ENCODE measurements at places on chromosomes 6 and 20.

GRCh38 chr20:13799040-13799439, 14.2 kb downstream of the NDUFAF5 start:
- DNase-seq = no peak

GRCh38 chr6:33885132-33886057, 81.6 kb upstream of the MLN start:
- DNase-seq = no peak

DNA sequence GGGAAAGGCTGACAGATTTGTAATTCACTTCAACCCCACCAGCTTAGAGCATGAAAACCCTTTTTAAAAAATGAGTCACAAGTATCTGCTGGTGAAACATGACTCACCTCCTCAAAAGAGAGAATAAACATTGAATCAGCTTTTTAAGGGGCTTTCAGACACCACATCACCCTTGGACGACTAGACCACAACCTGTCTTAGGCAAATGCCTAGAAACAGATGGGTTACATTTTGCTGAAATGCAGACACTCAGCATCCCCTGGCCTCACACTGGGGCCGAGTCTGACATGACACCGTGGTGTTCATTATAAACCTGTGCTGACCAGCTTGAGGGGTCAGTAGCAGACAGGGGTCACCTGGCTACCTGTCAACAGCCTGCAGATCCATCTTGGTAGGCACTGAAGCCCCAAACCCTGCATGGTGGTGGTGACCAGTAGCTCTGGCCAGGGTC, 175.3 kb upstream of the CST7 start:
- DNase-seq = peak; percentile 56

GRCh38 chr20:48999890-49000870, 45.9 kb upstream of the CSE1L start:
- DNase-seq = no peak

DNA sequence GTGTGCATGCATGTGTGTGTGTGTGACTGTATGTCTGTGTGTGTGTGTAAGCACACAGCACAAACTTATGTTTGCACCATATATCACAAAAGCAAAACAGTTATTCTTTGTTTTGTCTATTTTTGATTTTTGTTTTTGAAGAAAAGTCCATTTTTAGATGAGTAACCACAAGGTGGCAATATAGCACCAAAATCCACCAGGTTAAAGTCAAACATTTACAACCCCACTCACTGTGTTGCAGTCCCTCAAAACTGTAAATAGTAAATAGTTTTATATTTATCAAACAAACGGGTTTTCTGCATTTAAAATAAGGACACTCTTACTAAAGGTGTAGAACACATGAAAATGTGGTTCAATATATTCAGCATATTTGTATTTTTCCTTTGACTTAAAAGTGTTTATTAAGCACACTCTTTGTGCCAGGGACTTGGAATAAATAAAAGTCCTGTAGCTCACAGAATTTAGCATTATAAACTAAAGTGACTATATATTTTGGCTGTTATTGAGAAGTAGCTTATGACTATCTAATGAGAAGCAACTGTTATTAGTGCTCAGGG, 118.5 kb downstream of the GFRAL start:
- DNase-seq = no peak

- no peak for DNase-seq
Observed at GRCh38 chr6:12605888-12606345, 110.7 kb upstream of the PHACTR1 start.

GRCh38 chr6:17281100-17281496, at the start of gene RBM24:
TSS of gene RBM24 (plus strand) at chr6:17281361. CDS start at chr6:17281582, 221 bp downstream.
- DNase-seq = no peak

DNA sequence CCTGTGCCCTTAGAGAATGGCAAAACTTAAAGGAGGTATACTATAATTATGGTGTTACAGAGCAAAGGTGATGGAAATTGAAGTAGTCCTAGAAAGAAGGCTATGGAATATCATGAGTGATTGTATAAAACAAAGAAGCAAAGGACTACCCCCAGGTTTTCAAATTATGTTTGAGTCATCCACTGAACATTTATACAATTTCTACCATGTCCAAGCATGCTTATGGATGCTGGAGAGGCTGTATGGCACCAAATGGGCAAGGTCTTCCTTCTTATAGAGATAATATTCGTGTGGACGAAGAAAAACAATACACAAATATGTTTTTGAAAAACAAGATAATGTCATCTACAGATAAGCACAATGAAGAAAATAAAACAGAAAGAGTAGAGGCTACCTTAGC, 177.5 kb downstream of the KHDC1L start:
- DNase-seq = no peak

GRCh38 chr6:19851241-19852089, 14.3 kb downstream of the ID4 start:
- DNase-seq = no peak

DNA sequence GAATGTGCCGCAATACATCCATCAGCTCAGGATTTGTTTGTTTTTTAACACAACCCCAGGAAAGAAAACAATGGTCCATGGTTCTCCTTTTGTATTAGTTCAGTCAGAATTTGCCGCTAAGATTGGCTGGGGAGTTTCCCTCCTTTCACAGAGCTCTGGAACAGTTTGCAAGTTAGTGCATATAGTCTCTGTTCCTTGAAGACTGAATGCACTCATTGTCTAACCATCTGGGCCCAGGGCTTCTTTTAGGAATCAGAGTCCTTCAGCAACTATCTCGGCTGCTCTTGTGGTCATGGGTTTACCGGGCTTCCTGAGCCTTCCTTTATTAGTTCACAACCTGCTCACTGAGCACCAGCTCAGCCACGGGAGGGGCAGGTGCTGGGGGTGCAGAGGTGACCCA, 121.3 kb downstream of the SLC23A2 start:
- no peak for DNase-seq

DNA sequence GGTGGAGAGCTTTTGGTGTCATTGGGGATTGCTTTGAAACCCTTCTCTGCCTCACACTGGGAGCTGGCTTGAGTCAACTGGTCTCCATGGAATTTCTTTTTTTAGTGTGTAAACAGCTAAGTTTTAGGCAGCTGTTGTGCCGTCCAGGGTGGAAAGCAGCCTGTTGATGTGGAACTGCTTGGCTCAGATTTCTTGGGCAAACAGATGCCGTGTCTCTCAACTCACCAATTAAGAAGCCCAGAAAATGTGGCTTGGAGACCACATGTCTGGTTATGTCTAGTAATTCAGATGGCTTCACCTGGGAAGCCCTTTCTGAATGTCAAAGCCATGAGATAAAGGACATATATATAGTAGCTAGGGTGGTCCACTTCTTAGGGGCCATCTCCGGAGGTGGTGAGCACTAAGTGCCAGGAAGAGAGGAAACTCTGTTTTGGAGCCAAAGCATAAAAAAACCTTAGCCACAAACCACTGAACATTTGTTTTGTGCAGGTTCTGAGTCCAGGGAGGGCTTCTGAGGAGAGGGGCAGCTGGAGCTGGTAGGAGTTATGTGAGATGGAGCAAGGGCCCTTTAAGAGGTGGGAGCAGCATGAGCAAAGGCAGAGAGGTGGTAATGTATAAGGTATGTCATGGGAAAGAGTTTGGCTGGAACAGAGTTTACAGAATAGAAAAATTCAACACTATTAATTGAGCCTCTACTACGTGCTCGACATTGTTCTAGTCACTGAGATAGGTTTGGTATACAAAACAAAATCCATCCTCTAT, 31.2 kb downstream of the SRSF3 start:
- no peak for DNase-seq

DNA sequence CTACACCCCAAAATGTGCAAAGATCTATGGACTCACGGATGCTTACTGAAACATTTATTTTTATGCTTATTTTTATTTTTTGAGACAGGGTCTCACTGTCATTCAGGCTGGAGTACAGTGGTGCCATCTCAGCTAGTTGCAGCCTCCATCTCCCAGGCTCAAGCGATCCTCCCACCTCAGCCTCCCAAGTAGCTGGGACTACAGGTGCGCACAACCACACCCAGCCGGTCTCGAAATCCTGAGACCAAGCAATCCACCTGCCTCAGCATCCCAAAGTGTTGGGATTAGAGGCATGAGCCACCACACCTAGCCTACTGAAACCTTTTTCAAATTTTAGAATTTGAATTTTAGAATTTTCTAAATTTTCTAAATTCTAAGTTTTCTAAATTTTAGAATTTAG, 50.8 kb upstream of the IPCEF1 start:
- DNase-seq = no peak

DNA sequence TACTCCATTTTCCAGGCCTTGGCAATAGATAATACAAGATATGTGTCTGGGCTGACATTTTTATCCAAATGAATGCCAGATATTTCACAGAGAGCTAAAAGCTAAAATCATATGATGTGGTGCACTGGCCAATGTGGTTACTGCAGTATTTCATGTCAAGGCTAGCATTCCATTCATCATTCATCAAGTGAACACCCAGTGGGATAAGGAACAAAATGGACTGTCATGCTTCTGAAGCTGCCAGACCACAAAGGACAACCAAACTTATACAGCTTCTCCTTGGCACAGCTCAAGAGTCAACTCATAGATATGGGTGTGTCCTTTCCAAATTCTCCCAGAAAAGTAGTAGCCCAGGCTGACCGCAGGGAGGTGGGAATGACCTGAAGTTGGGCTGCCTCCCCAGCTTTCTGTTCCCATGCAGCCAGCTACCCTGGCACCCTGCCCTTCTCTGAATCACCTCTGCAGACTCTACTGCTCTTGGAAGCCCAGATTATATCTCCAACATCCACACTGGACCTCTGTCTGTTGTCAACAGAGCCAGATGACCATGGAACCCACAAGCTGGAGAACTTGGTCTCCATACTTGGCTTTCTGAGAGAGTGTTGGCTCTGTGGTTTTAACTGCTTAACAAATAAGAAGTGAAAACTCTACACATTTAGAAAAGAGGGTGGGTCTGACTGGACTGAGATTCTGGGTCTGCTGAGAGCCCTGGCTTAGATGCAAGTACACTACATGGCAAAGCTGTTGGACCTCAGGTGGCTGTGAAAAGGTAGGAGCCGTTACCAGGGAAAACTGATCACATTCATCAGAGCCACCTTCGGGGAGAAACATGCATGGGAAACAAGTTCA, 122.8 kb downstream of the ALDH8A1 start:
- DNase-seq = peak; percentile 95

DNA sequence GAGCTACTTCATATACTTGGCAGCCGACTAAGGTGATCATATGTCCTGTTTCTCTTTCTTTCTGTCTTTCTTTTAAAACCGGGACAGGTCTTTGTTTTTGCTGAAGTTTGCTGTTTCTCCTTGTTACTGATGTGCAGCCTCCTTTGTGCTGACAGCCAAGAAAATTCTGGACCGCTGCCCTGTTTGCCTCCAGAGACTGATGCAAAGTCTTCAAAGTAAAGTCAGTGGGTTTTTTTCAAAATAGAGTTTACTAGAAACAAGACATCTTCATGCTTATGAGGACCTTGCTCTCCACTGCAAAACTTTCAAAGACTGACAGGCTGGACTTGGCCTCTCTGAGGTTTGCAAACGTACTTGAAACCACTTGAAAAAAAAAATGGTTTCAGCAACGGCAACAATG, 510.5 kb upstream of the MAP3K7 start:
- DNase-seq = no peak

DNA sequence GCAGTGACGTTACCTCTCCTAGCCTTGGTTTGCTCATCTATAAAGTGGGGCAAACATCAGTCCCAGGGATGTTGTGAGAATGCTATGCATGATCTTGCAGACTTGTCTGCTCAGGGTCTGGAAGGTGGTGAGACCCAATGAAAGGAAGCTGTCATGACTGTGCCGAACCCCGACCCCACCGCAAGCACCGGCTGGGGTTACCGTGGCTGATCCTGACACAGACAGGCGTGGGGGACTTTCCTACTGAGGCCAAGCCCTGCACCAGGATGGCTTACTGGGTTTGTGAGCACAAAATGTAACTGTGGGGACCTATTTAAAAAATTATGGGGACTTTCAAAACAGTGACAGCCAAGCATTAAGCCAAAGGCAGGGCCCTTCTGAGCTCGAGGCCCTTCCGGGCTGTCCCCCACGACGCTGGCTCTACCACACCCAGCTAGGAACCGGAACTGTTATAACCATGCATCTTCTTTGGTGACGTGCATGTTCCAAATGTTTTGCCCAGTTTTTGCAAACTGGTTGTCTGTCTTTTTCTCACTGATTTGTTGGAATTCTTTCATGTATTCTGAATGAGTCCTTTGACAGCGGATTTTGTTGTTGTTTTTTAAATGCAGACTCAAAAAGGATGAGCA, 76.6 kb upstream of the PMEPA1 start:
- DNase-seq = no peak

DNA sequence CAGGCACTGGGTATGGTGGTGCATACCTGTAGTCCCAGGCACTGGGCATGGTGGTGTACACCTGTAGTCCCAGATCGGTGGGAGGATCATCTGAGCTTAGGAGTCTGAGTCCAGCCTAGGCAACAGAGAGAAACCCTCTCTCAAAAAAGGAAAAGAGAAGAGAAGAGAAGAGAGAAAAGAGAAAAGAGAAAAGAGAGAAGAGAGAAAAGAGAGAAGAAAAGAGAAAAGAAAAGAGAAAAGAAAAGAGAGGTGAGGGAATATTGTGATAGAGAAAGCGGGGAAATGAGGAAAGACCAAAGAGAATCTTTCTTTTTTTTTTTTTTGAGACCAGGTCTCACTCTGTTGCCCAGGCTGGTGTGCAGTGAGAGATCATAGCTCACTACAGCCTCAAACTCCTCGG, 108.7 kb downstream of the ARHGAP18 start:
- no peak for DNase-seq

DNA sequence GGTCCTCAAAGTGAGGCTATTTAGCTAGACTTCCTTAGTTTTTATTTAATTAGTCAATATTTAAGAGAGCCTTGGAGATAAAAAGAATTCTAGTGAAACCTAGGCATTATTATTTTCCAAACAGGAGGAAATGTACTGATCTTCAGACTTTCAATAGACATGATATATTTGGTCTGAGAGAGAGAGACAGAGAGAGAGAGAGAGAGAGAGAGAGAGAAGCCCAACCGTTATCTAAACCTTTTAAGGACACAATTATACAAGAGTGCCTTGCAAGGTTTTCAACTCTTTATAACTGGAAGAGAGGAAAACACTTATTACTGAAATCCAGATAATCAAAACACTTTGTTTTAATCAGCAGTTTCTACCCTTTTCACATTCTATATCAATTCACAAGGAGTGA, 64.8 kb downstream of the BACH2 start:
- DNase-seq = no peak

- no peak for DNase-seq
Observed at GRCh38 chr6:135937106-135937505, 85.6 kb downstream of the PDE7B start.

DNA sequence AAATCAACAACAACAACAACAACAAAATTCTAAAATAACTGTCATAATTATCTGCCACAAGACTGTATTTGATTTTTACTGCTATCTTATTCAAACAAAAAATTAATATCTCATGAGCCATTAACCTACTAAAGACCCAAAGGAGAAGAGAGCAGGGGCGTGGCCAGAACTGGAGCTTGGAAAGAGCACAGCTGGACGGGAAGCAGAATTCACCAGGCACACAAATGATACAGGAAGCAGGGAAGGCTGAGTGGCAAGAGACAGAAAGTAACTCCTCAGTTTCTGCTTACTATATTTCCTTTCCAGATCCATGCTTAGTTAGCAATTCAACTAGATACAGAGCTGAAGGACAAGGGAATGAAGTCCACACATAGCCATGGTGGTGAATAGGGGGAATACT, 54.4 kb downstream of the FKBP5 start:
- DNase-seq = no peak
